ENCODE measurements at places on chromosomes 3 and 15.

GRCh38 chr3:64595253-64595694 is 92.5 kb downstream of the ADAMTS9 start:
- no peak for DNase-seq

DNA sequence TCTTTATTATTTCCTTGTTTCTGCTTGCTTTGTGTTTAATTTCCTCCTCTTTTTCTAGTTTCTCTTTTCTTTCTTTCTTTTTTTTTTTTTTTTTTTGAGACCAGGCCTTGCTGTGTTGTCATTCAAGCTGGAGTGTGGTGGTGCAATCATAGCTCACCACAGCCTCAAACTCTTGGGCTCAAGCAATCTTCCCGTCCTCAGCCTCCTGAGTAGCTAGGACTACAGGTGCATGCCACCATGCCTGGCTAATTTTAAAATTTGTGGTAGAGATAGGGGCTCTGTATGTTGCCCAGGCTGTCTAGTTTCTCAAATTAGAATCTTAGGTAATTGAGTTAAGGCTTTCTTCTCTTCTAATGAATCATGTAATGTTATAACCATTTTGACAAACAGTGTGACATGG is 22.4 kb downstream of the SLMAP start:
- no peak for DNase-seq

DNA sequence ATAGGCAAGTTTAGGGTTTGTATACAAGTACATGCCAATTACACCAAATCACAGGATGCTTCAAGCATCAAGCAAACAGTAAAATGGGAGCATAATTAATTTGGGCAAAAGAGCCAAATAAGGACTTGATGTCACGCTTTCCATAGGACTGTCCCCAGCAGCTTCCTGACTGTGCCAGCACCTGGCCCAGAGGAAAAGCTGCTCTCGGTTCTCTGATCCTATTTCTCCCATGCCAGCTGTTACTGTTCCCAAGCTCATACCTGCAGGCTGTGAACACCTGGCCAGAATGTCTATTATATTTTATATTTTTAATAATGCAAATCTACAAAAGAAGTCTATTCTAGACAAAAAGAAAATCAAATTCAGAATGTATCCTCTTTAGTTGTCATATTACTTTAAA is 12.2 kb downstream of the ZXDC start:
- DNase-seq, result no peak

- DNase-seq, result no peak
Observed at GRCh38 chr3:189143771-189144170, 28.0 kb upstream of the TPRG1 start.

DNA sequence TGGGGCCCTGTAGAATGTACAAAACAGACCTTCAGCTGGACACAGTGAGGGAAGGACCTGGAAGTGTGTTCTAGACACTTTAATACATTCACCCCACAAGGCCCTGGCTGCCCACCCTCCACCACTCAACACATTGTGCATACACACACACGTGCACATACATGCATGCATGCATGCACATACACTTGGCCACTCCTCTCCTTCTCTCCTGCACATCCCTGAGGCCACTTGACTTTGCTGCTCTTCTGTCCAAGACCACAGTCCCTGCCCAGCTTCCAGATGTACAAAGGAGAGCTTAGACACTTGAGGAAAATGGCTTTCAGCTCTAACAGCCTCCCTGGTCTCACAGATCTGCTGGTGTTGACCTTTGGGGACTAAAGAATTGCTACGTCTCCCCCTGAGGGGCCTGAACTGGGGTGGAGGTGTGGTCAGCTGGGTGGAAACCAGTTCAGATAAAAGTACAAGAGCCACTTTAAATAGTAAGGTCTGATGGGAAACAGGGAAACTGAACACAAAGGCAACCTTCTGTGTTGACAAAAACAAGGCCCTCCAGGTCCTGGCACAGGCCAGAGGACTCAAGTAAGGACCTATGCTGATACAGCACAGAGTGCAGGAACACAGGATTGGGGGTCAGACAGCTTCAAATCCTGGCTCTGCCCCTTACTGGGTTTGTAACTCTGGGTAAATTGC is 24.8 kb upstream of the NOX5 start:
- DNase-seq, result peak; percentile 28

- DNase-seq, result no peak
Observed at GRCh38 chr3:113496924-113497323, 18.0 kb downstream of the SPICE1 start.

DNA sequence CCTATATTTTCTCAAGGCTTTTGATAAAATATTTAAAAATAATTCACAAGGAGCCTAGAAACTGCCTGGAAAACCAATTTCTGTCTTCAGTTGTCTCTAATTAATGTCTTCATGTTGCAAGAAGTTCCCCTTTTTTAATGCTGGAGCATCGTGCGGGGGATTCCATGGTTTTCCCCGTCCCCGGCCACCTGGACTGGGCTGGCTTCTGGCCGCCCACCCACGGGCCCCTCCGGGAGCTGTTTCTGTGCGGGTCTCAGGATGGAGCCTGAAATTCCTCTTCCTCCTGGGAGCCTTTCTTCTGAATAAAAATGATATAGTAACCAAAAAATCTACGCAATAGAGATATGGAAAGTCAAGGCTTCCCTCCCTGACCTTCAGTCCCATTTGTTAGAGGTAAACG is 8.1 kb upstream of the LRRK1 start:
- no peak for DNase-seq

DNA sequence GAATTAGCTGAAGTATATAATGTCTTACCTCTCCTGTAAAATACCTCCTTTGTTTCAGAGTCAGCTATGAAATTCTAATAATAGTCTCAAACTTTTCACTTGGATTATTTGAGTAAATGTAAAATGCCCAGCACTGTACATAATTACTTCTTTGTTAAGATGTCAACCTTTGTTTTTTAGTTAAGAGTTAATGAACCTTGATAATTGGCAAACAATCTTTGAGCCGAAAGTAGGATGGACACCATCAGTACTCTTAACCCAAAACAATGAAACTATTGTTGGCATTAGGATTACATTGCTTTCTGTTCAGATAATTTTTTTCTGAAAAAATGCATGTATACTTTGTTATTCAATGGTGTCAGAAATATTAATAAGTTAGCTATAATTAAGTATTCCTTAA is 3.0 kb upstream of the NECTIN3 start:
- no peak for DNase-seq

GRCh38 chr3:107978131-107979055 is 112.4 kb downstream of the CD47 start:
- DNase-seq, result no peak

All from hematopoietic multipotent progenitor cell treated with erythropoietin and hydrocortisone succinate and interleukin-3 and kit ligand, for 8 days (in vitro differentiated cells).